ENCODE measurements at places on chromosomes 2 and 18.

DNA sequence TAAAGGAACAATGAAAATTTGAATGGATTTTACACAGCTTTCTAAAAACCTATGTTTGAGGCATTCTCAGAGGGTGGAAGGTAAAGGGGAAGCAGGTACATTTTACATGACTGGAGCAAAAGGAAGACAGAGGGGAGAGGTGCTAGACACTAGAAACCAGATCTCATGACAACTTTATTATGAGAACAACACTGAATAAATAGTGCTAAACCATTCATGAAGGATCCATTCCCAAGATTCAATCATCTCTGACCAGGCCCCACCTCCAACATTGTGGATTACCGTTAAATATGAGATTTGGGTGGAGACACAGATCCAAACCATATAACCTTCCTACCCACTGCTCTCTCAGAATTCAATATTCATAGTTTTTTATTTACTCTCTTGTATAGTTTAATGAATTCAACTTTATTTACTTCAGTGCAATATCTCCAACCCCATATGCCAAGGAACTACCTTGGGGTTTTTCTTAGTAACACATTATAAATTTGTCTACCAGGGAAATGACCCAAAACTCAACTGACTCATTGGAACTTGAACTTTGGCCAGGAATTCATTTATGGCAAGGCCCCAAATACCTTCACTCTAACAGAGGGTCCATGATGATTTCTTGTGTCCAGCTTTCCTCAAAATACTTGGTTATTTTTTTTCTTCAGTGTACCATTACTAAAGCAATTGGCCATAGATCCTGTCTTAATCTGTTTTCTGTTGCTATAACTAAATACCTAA is 317.8 kb downstream of the GULP1 start:
- no peak for DNase-seq

GRCh38 chr2:45973426-45973825 is 322.0 kb downstream of the PRKCE start:
- no peak for DNase-seq

DNA sequence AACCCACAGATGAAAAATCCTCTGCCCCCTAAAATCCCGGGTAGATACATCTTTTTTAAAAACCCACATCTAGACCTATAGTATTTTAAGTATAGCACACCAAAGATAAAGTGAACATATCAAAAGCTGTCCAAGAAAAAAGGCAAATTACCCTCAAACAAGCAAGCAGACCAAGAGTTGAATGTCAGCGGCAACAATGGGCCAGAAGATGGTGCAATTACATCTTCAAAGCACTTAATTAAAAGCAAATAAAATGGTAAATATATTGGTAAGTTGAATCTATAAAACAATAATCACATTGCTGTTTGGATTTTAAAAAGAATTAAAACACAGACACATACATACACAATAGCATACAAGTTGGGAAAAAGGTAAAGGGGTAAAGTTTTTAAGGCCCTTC is 98.5 kb downstream of the MYOM1 start:
- DNase-seq, result no peak

DNA sequence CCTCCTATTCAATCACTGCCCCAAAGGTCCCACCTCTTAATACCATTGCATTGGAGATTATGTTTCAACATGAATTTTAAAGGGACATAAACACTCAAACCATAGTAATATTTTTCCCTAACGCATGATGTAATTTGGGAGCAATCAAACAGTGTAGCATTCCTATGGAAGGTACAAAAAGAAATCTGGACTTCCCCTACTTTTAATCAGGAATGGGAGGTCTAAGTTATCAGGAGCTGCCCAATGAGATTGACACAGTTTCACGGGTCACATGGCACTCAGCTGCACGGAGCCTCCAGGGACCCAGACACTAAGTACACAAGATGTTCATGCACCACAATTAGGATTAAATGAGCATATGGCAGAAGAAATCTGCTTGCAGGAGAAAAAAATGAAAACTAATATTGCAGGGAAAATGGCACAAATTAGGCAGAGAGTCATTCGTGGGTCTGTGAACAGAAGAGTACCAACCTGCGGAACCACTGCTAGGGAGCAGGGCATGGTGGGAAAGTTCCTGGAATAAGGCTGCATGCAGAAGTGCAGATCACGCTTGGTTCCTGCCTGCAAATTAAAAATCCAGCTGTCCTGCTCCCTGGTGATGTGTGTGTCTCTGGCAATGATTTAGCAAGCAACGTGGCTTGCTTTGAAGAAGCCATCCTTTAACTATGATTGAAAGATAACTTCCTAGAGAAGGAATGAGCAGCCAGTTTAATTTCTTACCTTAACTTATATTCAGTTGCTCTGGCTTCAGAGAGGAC is 326.6 kb upstream of the ID2 start:
- no peak for DNase-seq

DNA sequence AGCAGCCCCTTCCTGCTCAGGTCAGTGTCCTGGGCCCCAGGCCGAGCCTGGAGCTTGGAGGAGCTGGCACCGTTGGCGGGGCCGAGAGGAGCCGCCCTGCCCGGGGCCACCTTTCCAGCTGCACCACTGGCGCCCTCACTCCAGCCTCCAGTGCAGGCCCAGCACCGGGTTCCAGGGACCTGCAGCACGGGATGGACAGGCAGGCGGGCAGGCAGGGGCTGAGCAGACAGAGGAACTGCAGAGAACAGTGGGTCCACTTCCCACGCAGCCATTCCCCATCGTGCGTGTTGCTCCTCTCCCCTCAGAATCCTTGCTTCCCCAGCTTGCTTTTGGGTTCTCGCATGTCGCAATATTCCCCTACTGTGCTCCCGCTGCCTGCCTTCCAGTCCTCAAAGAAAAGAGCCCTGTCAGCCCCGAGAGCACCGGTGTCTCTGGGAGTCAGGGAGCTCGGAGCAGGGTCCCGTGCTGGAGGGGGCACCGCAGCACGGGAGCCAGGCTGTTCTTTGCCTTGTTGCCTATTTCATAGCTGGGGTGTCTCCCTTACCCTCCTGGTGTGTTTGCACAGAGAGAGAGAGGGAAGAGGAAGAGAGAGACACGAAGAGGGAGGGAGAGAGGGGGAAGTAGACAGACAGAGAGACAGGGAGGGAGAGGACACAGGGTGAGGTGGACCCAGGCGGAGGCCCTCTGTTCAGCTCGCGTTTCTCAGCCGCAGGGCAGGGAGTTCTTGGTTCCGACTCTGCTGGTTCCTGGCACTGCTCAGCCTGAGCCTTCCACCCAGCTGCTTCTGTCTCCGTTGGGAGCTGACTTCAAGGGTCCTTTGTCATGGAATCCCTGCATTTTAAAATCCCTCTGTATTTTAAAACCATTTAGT is 126.0 kb downstream of the MBP start:
- DNase-seq, result no peak

GRCh38 chr2:106956879-106957278 is 70.9 kb upstream of the ST6GAL2 start:
- no peak for DNase-seq

- no peak for DNase-seq
Observed at GRCh38 chr18:62867534-62867933, 152.2 kb downstream of the PHLPP1 start.

- no peak for DNase-seq
Observed at GRCh38 chr18:48442761-48443160, 33.6 kb upstream of the ZBTB7C start.

- no peak for DNase-seq
Observed at GRCh38 chr2:237932731-237933131, 34.1 kb upstream of the UBE2F start.

GRCh38 chr2:152383702-152384101 is 48.7 kb downstream of the FMNL2 start:
- no peak for DNase-seq

DNA sequence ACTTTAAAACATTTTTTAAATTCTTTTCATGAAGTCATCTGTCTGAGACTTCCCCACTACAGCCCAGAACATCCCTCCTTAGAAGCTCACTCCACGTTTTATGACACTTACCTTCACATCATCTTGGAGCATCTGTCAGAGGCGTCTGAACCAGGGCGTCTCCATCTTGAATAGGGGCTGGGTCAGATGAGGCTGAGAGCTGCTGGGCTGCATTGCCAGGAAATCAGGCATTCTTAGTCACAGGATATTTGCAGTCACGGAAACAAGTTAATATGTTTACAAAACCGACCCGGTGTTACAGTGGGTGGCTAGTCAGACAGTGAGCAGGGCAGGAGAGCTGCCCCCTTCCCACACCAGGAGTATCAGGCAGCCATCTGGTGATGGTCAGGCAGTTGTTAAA is 456.5 kb downstream of the FBXO15 start:
- DNase-seq, result no peak

DNA sequence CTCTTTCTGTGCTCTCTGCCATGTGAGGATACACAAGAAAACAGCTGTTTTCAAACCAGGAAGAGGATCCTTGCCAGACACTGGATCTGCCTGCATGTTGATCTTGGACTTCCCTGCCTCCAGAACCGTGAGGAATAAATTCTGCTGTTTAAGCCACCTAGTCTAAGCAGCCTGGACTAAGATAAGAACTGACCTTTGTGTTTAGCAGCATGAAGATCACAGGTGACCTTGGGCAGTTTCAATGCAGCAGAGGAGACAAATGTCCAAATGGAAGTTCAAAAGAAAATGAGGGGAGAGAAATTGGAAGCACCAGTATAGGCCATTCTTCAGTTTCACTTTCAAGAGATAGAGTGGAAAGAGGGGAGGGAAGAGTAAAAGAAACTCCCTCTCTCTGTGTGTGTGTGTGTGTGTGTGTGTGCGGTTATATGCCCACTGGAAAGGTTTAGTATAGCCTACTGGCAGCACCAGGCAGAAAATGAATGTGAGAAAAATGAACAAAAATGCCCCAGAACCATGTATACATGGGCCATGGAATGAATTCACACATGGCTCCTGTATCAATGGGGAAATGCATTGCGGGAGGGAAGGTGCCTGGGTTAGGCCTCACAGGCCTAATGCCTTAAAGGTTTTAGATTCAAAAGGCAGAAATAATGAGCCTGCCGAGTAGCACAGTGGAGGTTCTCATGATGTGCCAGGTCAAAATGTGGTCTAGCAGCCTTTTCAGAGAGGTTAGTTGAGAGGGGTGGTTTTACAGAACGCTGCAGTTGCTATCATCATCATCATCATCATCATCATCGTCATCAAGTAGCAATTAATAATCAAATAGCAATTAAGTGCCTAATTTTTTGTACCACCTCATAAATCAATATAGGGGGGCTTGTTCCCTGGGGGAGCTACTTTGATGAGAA is 1.1 kb upstream of the CERS6 start:
- no peak for DNase-seq

DNA sequence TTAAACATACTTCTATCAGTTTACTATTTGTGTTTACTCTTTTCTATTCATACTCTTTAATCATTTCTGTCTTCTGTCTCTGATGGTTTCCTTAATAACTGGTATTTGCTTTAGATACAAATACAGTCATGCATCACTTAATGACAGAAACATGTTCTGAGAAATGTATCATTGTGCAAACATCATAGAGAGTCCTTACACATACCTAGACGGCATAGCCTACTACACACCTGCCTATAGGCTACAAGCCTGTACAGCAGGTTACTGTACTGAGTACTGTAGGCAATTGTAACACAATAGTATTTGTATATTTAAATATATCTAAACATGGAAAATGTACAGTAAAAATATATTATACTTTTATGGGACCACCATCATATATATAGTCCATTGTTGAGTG is 36.3 kb downstream of the VSNL1 start:
- DNase-seq, result no peak

DNA sequence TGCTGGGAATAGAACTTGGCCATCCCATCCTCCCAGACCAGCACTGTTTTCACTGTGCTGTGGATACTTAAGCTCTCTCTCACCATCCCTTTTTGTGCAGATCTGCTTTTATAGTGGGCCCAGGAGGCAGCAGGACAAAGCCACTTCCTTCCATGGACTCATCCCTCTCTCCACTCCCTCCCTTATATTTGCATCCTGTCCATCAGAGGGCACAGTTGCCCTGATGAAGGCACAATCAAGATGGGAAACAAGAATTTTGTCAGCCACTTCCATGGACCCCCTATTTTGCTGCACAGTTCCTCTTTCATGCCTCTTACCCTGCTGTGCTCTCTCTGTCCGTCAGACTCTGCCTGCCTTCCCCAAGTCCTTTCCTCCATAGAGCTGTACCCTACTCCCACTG is 338.7 kb downstream of the HRH4 start:
- no peak for DNase-seq

GRCh38 chr2:115034801-115035200 is 592.4 kb downstream of the DPP10 start:
- DNase-seq, result no peak

GRCh38 chr2:181471783-181472182 is 14.6 kb downstream of the ITGA4 start:
- no peak for DNase-seq

DNA sequence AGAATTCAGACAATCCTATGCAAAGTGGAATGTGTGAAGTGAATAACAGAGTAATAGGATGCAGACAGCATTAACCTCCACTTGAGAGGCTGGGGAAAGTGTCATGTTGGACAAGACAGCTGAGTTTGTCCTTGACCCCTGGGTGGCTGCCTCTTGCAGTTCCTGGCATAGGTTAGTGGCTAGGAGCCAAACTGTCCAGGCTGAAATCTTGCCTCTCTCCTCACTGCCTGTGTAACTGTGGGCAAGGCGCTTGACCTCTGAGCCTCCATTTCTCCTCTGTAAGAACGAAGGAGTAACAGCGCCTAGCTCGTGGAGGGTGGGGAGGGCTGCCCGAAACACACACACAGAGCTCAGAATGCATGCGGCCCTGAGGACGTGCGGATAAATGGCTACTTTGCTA is 34.8 kb upstream of the LDLRAD4 start:
- DNase-seq, result no peak

- no peak for DNase-seq
Observed at GRCh38 chr2:133605766-133606137, 37.5 kb upstream of the NCKAP5 start.

GRCh38 chr2:116820986-116821385 is 993.5 kb upstream of the DDX18 start:
- no peak for DNase-seq

GRCh38 chr2:24730481-24730880 is 62.7 kb downstream of the PTRHD1 start:
- no peak for DNase-seq

Measured in NCI-H748 treated with DMSO at 0.1 percent for 48 hours (cell line).